ENCODE measurements at places on chromosomes 1 and 21.

DNA sequence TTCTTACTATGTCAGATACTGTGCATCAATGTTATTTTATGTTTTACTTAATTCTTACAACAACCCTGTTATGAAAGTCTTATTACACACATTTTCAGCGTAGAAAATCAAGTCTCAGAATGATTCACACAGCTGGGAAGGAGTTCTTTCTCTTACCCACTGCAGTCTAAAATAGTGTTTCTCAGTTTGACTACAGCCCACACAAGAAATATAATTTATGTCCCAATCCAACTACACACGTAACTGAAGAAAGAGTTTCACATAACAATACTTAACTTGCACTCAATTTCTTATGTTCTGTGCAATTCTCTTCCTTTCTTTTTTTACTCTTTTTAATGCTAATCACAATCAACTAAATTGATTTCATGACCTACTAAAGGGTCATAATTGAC lies 252.8 kb upstream of the ADGRL2 start:
- no peak for DNase-seq

- no peak for DNase-seq
Measured at GRCh38 chr1:116754198-116754977, at the start of gene CD2. Gene CD2, plus strand, starts transcription at chr1:116754430. Its CDS starts 63 bp downstream, at chr1:116754493.

- DNase-seq, result no peak
Measured at GRCh38 chr1:17028662-17029188, 17.0 kb upstream of the ATP13A2 start.

- no peak for DNase-seq
Measured at GRCh38 chr1:14975119-14975518, 178.4 kb upstream of the TMEM51 start.

- no peak for DNase-seq
Measured at GRCh38 chr1:224623310-224623714, 7.2 kb downstream of the CNIH3 start.

DNA sequence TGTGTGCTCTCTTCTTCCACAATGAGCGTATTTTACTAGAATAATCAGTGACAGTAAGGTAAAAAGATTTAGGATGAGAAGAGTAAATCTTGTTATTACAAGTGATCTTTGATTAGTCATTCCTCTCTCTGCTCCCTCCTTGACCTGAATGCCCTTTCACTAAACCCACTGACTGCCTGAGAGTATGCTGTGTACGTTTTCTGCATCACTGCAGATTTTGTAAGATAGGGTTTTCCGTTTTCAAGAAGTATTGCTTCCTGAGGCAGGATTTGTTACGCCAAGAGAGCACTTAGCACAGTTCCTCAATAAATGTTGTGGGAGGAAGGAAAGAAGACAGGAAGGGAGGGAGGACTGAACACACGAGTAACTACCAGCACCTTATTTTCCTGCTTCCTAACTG lies 7.7 kb upstream of the LAMB3 start:
- no peak for DNase-seq

- peak; percentile 92 for DNase-seq
Measured at GRCh38 chr1:181088079-181089016, at the start of gene IER5. Gene IER5, plus strand, starts transcription at chr1:181088700. Its CDS starts 203 bp downstream, at chr1:181088903.

- DNase-seq, result no peak
Measured at GRCh38 chr1:208717525-208717924, 473.3 kb upstream of the PLXNA2 start.

DNA sequence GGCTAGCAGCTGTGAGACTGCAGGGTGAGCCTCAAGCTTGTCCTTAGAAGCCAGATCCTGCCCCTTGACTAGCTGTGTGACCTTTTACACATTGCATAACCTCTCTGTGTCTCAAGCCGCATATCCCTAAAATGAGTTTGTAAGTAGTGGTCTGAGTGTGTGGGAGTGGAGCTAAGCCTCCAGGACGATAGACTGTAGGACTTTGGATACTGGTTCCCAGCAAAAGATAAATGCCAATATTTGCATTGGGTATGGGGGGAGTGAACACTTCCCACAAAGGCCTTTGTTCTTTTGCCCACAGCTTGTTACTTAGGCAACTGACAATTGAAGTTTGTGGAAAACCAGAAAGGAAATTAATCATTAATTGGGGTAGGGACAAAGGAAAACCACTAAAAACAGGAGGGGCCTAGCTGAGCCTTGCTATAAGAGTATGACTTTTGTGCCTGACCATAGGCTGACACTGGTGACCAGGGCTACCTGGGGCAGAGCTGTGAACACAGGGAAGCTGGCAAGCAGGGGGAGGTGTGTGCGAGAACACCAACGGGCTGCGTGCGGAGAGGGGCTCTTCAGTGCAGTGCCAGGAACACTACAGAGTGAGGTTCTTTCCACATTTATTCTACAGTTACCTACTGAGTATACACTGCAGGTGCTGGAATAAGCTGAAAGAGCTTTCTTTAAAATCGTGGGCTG lies 102.4 kb upstream of the ETV3 start:
- DNase-seq, result no peak

DNA sequence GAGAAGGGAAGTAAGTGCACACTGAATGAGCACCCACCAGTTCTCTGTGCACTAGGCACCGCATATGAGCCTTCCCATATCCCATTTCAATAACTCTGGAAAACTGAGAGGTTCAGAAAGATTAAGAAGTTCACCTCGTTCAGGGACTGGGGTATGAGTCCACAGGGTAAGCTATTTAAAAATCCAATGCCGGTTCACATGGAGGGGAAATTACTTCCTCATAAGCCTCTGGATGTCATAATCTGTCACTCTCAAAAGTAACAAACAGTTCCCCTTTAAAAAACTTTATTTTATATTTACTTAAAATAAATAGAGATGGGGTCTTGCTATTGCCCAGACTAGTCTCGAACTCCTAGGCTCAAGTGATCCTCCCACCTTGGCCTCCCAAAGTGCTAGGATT lies 1.9 kb downstream of the OR2B11 start:
- DNase-seq, result no peak

DNA sequence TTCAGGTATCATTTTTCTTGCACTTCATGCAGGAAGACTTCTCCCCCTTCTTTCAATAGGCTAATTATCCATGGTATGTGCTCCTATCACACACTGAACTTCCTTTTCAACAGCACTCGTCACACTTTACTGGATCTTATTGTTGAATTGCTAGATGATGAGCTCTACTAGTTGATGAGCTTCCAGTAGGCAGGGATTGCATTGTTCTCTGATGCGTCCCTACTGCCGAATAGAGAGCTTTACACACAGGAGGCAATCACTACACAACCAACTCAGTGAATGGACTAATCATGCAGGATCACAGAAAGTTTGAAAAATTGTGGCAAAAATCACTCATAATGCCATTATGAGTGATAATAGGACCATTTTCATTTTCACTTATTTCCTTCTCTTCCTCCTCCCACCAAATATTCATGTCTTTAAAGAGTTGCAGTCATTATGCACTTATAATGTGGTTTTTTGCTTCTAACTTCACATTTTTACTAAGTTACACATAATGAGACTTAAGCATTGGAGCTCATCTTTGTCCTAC lies 128.1 kb upstream of the ZNF648 start:
- DNase-seq, result no peak

GRCh38 chr1:10948463-10948775 lies 64.0 kb upstream of the TARDBP start:
- DNase-seq, result no peak

- DNase-seq, result no peak
Measured at GRCh38 chr1:32215629-32216480, 6.3 kb downstream of the TMEM234 start.

GRCh38 chr1:215584389-215584788 lies 17.3 kb downstream of the KCTD3 start:
- DNase-seq, result no peak
